Gastroesophageal sphincter (tissue), 4 donors: ENCODE measurements at places on chromosomes 6 and 20. TPM values are rescaled to one million over a fixed set of nuclear protein-coding genes. Genes with fewer than 3 reads are reported as not detected.

The HRH3 gene
- not detected for total RNA-seq

GRCh38 chr6:16731478-16732051 lies 29.7 kb downstream of the ATXN1 start:
- ATAC-seq: no peak

DNA sequence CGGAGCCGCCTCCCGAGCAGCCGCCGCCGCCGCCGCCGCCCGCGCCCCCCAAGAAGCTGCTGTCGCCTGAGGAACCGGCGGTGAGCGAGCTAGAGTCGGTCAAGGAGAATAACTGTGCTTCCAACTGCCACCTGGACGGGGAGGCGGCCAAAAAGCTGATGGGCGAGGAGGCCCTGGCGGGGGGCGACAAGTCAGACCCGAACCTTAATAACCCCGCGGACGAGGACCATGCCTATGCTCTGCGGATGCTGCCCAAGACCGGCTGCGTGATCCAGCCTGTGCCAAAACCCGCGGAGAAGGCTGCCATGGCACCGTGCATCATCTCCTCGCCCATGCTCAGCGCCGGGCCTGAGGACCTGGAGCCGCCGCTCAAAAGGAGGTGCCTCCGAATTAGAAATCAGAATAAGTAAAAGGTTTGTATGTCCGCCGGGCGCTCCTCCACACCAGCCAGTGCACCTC lies 145.2 kb downstream of the SOBP start:
- ATAC-seq: no peak

GRCh38 chr6:163397326-163397725 lies 17.2 kb upstream of the QKI start:
- ATAC-seq: no peak

DNA sequence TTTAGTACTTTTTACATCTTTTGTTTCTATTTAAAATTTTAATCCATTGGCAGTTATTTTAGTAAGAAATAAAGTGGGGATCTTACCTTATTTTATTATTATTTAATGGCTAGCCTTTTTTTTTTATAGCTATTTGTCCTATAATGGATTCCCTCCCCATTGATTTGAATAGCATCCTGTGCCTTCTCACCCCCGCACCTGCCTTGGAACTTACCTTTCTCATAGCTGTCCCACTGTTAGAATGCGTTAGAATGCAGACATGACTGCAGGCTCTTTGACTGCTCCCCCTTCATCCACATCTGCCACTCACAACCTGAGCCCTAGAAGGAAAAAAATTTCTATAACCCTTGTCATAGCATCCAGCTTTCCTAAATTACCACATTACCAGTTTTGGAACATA lies 9.1 kb downstream of the PKIB start:
- ATAC-seq: no peak

The PACRG gene
- not detected for total RNA-seq

DNA sequence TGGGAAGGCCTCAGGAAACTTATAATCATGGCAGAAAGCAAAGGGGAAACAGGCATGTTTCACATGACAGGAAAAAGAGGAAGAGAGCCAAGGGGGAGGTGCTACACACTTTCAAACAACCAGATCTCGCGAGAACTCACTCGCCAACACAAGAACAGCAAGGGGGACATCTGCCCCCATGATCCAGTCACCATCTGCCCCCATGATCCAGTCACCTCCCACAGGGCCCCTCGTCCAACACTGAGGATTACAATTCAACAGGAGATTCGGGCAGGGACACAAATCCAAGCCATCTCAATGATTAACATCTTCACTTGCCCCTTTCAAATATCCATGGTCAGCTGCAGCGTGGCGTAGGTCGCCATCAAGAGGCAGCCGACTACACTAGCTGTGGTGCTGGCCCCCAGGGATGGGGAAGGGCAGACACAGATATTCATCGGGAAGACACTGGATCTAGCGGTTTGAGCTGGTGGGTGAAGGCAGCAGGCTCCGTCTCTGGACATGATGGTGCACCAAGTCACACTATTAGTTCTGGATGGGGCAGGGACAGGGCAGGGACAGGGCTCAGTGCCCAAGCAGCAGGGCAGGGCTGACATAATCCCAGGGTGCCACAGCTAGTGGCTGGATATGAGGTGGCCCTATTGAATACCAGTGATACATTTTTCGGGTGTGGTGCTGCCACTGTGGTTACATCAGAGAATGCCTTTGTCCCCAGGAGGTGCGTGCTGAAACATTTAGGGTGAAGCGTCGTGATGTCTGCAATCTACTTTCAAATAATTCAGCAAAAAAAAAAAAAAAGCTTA lies 31.6 kb downstream of the TUBB2B start:
- peak; percentile 13 for ATAC-seq

DNA sequence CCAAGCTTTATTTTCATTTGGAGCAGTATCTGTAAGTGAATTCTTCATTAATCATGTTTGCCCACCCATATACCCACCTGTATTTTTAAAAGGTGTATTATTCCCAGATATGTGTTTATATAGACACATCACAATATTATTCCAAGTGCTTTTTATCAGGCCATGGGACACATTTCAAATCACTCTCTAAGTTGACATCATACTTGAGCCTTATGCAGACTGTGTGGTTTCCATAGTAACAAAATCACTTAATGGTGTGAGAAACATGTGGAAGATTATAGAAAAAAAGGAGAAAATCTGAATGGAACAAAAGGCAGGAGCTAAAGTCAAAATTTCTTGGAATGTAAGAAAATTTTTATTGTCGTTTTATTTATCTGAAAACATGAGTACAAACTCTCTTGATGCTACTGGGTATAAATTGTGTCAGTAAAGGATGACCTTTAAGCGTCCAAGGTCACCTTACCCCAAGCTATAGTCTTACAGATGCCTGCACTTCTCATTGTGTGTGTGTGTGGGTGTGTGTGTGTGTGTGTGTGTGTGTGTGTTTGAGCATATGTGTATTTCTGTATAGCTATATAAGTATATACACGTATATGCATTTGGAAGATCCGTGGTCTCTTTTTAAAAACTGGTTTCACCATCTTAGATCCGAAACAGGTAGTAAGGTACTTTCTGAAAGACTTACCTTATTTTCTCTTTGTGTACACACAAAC lies 79.8 kb upstream of the CCN6 start:
- ATAC-seq: no peak

The KHDRBS2 gene
- not detected for total RNA-seq

- ATAC-seq: no peak
Observed at GRCh38 chr20:32230707-32231106, 23.0 kb downstream of the POFUT1 start.

GRCh38 chr6:119331663-119332286 lies 17.8 kb downstream of the MAN1A1 start:
- ATAC-seq: no peak

The SIRPB1 gene
- total RNA-seq: 4.2 TPM

GRCh38 chr6:49264909-49265308 lies 198.1 kb downstream of the MMUT start:
- ATAC-seq: no peak

DNA sequence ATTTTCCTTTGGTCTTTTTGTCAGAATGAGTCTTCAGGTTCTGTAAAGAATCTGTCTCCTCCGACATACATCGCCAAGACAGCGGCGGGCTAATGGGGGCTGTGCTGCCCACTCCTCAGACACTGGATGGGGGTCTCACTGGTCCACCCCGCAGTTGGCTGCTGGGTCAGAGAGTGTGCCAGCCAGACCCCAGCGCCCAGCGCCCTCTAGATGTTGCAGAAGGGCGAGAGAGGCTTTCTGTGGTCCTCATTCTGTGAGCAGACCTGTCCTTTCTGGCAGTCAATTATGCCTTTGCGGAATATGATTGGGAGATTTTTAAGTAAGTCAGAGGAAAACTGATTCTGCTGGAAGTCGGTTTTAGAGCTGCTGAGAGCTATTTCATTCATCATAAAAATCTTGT lies 7.8 kb upstream of the CCR6 start:
- ATAC-seq: no peak

DNA sequence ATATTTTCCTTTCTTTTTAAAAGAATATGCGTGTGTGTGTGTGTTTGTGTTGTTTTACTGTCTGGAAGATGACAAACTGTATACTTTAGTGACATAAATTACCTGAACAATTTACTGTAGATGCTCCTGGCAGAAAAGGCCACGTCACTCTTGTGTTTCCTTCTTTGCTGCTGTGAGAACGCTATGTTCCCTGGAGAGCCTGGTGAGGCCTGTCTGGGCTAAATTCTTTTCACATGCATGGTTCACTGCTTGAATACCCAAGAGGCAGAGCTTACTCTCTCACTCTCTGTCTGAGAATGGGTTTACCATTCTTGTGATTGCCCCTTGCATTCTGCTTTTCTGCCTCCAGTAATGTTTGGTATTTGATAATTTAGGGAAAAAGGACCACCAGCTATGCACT lies 64.3 kb downstream of the EDN1 start:
- peak; percentile 80 for ATAC-seq

- ATAC-seq: no peak
Observed at GRCh38 chr6:56043761-56044160, 168.4 kb upstream of the BMP5 start.

The HLA-DRB5 gene
- total RNA-seq: not detected

The C2 gene
- total RNA-seq: 11.5 TPM
